Spleen (tissue), 13 donors: ENCODE measurements at places on chromosomes 13 and 19.

DNA sequence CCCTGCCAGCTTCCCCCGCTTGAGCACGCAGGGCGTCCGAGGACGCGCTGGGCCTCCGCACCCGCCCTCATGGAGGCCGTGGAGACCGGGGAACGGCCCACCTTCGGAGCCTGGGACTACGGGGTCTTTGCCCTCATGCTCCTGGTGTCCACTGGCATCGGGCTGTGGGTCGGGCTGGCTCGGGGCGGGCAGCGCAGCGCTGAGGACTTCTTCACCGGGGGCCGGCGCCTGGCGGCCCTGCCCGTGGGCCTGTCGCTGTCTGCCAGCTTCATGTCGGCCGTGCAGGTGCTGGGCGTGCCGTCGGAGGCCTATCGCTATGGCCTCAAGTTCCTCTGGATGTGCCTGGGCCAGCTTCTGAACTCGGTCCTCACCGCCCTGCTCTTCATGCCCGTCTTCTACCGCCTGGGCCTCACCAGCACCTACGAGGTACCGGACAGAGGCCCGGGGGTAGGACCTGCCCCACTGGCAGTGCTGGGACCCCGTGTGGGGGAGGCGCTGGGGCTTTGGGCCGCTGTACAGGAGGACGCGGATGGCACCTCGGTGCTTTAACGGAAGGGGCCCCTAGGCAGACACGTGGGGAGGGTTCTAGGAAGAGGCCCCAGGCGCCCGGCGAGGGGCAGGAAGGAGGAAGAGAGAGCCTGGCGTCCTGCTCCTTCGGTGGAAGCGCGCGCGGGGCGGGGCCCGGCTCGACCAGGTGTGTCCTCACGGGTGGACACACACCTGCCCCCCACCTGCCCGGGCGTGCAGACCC lies 681 bp downstream of the SLC5A5 start:
- DNase-seq: peak; percentile 83

DNA sequence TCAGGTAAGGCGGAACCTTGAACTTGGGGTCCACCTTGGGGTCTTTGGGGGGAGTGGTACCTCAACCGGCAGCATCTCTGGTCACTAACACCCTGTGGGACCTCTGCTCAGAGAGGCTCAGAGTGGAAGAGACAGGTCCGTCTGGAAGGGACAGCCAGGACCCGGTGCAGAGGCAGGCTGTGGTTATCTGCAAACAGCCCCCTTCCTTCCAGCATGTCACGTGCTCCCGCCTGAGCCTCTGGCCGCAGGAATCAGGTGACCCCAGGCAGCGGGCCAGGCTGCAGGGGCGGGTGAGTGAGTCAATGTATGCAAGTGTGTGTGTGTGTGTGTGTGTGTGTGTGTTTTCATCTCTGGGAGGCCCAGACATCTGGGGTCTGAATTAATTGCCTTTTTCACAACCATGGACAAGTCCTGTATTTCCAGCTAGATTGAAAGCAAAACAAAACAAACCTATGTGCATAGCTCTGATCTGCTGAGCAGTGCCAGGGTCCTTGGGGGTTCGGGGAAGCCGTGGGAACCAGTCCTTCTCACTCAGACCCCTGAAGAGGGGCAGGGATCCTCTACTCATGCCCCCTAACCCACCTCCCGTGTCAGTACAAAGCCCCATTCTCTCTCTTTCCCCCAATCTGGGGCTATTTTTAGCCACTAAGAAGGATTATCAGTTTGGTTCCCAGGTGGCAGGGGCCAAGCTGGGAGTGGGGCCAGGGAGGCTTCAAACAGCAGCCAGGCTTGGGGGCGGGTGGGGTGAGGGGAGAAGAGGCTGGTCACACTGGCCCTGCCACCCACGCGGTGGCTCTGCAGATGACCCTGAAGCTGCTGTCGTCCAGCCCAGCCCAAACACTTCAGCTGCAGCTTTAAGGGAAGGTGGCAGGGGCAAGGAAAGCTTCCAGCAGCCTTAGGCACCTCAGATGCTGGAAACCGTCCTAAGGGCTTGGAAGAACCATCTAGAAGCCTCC lies 31.4 kb downstream of the CERS4 start:
- DNase-seq: peak; percentile 93

- DNase-seq: no peak
These were observed 81.9 kb downstream of the SLC6A16 start for GRCh38 chr19:49243129-49243528.

- no peak for DNase-seq
These were observed 7.2 kb downstream of the ZBTB7A start for GRCh38 chr19:4059453-4059871.

DNA sequence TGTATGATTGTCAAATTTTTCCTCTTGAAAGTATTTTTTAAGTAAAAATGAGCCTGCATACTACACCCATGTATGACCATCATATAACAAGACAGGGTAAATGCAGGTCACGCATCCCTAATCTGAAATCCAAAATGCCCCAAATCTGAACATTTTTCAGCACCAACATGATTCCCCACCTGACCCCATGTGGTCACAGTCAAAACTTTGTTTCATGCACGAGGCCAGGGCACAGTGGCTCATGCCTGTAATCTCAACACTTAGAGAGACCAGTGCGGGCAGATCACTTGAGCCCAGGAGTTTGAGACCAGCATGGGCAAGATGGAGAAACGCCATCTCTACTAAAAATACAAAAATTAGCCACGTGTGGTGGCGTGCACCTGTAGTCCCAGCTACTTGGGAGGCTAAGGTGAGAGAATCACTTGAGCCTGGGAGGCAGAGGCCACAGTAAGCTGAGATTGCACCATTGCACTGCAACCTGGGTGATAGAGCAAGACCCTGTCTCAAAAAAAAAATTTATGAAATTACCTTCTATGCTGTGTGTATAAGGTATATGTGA lies 63.7 kb upstream of the NPAS1 start:
- DNase-seq: no peak

DNA sequence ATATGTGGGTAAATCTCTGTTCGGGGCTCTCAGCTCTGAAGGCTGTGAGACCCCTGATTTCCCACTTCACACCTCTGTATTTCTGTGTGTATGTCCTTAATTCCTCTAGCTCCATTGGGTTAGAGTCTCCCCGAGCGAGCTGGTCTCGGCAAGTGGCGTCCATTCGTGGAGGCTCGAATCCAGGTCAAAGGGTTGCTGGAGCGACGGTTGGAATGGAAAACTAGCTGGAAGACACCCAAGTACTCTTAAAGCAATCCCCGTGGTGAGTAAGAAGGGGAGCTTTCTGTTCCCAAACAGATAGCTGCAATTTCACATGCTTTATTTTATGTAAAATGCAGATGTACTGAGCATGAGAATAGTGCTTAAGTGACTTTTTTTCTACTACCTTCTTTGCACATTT lies 277.5 kb upstream of the SGCG start:
- no peak for DNase-seq

DNA sequence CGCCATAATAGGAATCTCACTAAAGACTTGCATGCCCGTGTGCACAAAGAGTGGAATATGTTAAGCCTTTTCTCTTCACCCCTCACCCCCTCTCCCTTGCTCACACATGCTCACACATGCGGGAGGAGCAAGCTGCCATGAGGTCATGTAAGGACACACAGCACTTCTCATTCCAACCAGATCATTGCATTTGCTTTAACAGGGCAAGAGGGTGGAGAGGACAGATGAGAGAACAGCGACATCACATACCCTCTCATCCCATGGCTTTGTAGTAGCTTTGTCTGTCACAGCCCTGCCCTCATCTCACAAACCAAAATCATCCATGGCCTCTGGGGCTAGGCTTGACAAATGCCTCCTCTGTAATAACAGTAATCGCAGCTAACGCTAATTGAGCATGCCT lies 145.6 kb upstream of the FRY start:
- DNase-seq: no peak

GRCh38 chr13:93289053-93289452 lies 62.4 kb downstream of the GPC6 start:
- DNase-seq: no peak

DNA sequence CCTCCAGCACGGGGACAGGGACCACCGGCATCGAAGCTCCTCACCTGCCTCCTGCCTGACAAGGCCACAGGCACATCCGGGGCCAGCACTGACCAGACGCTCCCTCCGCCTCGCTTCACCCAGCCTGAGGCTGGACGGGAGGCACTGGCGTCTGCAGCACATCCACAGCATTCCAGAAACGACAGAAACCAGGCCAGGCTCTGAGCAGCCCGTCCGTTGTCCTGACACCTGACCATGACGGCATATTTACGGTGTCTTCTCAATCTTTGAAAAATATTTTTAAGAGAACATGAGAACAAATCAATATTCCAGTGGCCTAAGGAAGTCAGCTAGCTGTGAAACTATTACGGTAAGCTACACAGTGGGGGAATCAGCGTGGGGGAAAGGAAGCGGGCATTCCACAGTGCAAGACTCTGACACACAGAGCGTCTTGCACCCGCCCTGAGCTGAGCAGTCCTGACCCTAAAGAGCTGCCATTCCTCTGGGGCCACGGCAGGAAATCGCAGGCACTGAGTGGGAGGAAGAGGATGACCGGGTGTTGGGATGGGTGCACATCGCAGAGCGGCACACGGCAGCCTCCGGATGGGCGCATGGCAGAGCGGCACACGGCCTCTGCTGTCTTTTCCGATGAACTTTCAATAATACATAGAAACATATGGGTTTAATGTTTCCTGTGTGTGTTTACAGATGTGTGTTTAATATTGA lies 26.8 kb downstream of the RASA3 start:
- peak; percentile 75 for DNase-seq

DNA sequence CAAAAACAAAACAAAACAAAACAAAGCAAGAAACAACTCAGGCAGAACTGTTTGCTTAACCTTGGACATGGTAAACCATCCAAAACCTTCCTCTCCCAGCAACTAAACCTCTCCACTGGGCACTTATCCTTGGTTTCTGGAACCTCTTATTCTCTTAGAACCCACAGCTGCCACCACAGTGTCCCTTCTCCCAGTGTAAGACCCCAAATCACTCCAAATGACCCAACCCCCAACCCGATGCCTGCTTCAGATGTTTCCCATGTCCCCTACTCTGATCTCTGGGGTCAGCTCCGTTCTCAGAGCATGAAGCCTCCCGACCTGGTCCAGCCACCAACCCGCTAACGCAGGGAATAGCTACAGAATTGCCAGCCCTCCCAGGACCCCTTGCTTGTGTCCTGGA lies 972 bp downstream of the KLK2 start:
- no peak for DNase-seq

DNA sequence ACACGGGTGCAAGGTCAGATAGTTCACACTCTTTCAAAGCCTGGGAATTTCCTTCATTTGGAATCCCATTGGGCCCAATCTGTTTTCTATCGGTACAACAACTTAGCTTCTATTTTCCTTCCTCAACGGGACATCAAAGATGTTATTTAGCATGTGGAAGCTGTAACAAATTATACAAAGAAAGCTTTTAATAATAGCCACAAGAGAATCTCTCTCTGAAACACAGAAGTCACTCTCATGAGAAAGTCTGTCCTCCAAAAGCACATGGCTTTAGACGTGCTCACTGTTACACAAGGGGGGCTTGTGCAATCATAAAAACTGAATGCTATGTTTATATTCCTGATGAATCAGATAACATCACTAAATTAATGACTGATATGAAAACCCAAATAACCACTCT lies 28.9 kb upstream of the CYSLTR2 start:
- DNase-seq: no peak

DNA sequence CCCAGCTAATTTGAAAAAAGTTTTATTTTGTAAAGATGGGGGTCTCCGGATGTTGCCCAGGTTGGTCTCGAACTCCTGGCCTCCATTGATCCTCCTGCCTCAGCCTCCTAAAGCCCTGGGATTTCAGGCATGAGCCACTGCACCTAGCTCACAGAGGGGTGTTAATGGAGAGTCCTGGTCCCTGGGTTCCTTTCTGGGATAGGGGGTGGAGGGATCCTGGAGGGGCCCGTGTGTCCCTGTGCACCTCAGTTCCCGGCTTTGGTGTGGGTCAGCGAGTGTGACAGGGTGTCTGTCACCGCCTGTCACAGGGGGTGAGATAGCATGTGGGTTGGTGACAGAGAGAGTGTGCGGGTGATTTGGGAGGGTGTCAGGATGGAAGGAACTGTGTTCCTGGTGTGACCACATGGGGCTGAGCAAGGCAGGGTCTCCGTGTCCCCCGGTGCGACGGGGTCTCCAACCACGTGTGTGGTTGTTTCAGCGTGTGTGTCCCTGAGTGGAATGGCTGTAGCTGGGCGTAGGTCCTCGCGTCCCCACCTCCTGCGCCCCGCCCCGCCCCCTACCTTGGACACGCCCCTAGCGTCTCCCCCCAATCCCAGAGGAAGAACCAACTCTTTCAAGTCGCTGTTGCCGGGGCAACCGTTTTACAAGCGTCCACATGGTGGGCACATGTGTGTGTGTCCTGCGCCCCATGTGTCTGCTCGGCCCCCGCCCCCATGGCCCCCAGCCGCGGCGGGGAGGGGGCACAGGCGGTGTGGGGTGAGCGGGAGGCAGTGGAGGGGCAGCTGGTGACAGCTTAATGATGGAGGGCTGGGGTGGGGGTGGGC lies 2.9 kb upstream of the NRTN start:
- DNase-seq: no peak

DNA sequence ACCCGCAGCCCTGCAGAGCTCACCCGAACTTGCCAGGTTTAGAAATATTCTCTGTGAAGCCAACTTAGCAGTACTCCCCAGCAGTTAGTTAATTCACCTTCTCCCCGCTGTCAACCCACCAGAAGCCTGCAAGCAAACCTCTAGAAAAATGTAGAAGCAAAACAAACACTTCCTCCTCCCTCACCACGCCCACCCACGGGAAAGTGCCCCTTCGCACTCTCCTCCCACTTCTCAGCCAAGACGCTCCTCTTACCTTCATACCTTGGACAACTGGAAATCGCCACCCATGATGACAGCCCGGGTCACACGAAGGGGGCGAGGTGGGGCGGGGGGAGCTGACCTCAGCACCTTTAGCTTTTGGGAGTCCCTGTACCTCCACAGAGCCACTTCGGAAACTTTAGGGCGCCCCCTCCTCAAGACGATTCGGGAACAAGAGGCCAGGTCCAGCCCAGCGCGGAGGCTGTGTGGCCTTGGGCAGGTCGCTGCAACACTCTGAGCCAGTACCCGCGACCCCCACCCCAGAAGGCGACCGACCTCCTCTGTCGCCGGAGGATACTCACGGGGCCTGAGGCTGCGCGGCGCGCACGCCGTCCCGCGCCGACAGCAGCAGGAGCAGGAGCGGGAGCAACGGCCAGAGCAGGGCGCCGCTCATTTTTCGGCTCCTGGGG lies 485 bp downstream of the CPAMD8 start:
- DNase-seq: no peak

DNA sequence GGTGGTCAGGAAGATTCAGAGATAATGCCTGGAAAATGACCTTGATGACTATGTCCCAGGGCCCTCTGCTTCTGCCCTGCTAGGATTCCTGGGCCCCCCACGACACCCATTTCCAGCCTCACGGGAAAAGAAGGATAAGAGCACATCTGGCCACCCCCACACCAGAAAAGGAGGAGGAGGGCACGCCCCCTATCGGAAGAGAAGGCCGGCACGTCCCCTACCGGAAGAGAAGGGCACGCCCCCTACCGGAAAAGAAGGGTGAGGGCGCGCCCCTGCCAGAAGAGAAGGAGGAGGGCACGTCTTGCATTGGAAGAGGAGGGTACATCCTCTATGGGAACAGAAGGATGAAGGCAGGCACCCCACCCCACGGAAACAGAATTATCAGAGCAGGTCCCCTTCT lies 84.3 kb downstream of the IER2 start:
- DNase-seq: peak; percentile 89

- DNase-seq: no peak
These were observed 25.9 kb downstream of the LYL1 start for GRCh38 chr19:13076787-13077186.
